Heart right ventricle (tissue), 16 donors: ENCODE measurements at places on chromosomes 7 and 10.

DNA sequence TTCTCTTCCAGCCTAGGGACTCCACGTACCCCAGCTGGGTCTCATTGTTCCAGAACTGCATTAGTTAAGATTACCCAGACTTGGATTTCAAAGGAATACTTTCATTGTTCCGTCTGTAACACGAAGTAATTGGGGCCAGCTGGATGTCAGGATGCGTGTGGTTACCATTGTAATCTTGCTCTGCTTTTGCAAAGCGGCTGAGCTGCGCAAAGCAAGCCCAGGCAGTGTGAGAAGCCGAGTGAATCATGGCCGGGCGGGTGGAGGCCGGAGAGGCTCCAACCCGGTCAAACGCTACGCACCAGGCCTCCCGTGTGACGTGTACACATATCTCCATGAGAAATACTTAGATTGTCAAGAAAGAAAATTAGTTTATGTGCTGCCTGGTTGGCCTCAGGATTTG lies 21.0 kb downstream of the LRRC17 start:
- peak overlapping the region; percentile 69 for H3K27ac ChIP-seq
- H3K36me3 ChIP-seq: no peaks in the 10 kb centered on the region
- DNase-seq: peak; percentile 70
- H3K4me1 ChIP-seq: peaks cover 5% of the 10 kb centered on the region

- no peaks in the 10 kb centered on the region for H3K36me3 ChIP-seq
- peaks cover 15% of the 10 kb centered on the region for H3K4me1 ChIP-seq
- DNase-seq: no peak
- H3K4me3 ChIP-seq: no peak overlapping the region
Measured at GRCh38 chr7:77450054-77450453, 33.9 kb upstream of the GSAP start.

- no peaks in the 10 kb centered on the region for H3K4me1 ChIP-seq
- no peaks in the 10 kb centered on the region for H3K36me3 ChIP-seq
- no peaks in the 10 kb centered on the region for H3K27me3 ChIP-seq
- no peak overlapping the region for H3K27ac ChIP-seq
- H3K4me3 ChIP-seq: no peak overlapping the region
Measured at GRCh38 chr10:29959586-29959985, 99.8 kb downstream of the JCAD start.

DNA sequence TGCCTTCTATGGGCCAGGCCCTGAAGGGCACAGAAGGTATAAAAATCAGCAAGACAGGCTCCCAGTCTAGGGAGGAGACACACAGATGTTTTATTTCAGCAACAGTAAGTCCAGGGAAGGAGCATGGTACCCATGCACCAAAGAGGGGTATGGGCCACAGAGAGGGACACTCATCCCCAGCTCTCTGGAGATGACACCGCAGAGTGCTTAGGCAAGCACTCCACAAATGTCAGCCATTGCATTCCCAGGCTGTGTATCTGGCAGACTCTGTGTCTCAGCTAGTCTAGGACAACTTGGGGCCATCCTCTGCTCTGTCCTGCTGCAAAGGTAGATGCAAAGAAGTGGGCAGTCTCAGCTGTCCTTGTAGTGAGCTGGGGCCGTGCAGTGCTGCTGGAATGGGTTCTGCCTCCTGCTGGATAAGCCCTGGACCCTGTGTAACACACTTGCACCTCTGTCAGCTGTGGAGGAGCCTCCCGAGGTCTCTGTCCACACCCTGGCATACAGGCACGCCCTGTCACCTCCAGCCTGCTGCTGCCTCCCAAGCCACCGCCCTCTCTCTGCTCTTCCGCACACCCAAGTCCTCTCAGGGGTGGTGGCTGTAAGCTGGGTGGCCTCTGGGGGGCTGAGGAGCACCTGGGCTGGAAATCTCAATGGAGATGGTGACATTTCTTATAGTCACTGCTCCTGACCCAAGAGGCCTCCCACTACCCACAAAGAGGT lies 57.6 kb downstream of the VOPP1 start:
- no peak for DNase-seq
- no peak overlapping the region for H3K27ac ChIP-seq
- no peaks in the 10 kb centered on the region for H3K27me3 ChIP-seq
- H3K36me3 ChIP-seq: no peaks in the 10 kb centered on the region
- H3K4me3 ChIP-seq: no peak overlapping the region

- no peaks in the 10 kb centered on the region for H3K4me1 ChIP-seq
- no peaks in the 10 kb centered on the region for H3K27me3 ChIP-seq
- H3K36me3 ChIP-seq: no peaks in the 10 kb centered on the region
- H3K27ac ChIP-seq: no peak overlapping the region
- H3K4me3 ChIP-seq: no peak overlapping the region
- DNase-seq: peak; percentile 52
Measured at GRCh38 chr7:112495810-112496462, 15.1 kb downstream of the LSMEM1 start.

GRCh38 chr7:43700646-43701499 lies 28.4 kb downstream of the COA1 start:
- DNase-seq: no peak
- no peaks in the 10 kb centered on the region for H3K4me1 ChIP-seq
- H3K4me3 ChIP-seq: no peak overlapping the region
- H3K27me3 ChIP-seq: no peaks in the 10 kb centered on the region
- H3K36me3 ChIP-seq: no peaks in the 10 kb centered on the region
- H3K27ac ChIP-seq: no peak overlapping the region

DNA sequence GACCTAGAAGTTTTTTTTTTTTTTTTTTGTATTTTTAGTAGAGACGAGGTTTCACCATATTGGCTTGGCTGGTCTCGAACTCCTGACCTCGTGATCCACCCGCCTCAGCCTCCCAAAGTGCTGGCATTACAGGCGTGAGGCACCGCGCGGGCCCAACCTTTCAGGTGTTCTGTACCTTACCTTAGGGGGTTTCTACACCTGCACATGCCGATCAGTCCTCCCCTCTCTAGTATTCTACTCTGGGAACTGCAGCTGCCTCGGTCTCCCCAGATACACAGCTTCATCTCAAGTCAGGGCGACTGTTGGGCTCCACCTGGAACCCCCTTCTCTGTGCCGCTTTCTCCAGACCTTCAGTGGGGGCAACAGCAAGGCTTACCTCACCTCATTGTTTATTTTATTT lies 79.9 kb downstream of the TACC2 start:
- no peaks in the 10 kb centered on the region for H3K36me3 ChIP-seq
- no peak for DNase-seq
- no peaks in the 10 kb centered on the region for H3K4me1 ChIP-seq
- H3K27me3 ChIP-seq: no peaks in the 10 kb centered on the region

GRCh38 chr10:121926671-121927317 lies 1.0 kb downstream of the ATE1 start:
- peak overlapping the region; percentile 98 for H3K4me3 ChIP-seq
- H3K27ac ChIP-seq: peak overlapping the region; percentile 99
- H3K4me1 ChIP-seq: peaks cover 52% of the 10 kb centered on the region
- DNase-seq: no peak
- peaks cover 20% of the 10 kb centered on the region for H3K36me3 ChIP-seq

DNA sequence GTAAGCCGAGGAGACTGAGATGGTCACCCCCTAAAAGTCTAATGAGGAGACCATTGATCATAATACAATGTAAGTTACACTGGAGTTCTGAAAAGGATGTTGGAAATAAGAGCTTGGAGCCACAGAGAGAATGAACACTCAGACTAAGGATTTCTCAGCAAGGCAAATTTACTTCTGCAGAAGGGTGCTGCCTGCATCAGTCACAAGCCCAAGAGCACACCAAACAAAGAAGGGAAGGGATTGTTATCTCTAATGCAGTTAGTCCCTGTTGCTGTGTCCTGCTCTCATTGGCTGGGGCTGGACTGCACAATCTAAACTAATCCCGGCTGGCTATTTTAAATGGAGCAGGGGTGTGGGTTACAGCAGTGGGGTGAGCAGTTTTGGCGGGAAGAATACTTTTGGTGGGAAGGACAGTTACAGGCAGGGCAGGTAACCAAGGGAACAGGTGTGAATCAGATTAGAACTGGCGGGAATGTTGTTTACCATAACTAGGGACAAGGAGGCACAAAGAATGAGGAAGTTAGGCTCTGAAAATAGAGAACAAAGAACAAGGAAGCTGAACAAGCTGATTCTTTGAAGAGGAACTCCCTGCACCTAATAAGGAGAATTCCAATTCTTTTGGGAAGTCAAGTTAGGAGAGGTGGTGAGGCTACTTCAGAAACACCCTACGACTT lies 30.3 kb upstream of the TRIM24 start:
- H3K27ac ChIP-seq: no peak overlapping the region
- no peaks in the 10 kb centered on the region for H3K4me1 ChIP-seq
- H3K36me3 ChIP-seq: no peaks in the 10 kb centered on the region
- no peak overlapping the region for H3K4me3 ChIP-seq
- H3K27me3 ChIP-seq: no peaks in the 10 kb centered on the region

GRCh38 chr10:51052163-51052562 lies 22.1 kb upstream of the PRKG1 start:
- H3K27me3 ChIP-seq: no peaks in the 10 kb centered on the region
- no peak overlapping the region for H3K4me3 ChIP-seq
- DNase-seq: no peak
- no peaks in the 10 kb centered on the region for H3K4me1 ChIP-seq

GRCh38 chr10:66747451-66747850 lies 178.4 kb upstream of the LRRTM3 start:
- H3K4me1 ChIP-seq: no peaks in the 10 kb centered on the region
- H3K4me3 ChIP-seq: no peak overlapping the region
- no peaks in the 10 kb centered on the region for H3K36me3 ChIP-seq
- H3K27me3 ChIP-seq: no peaks in the 10 kb centered on the region
- no peak overlapping the region for H3K27ac ChIP-seq

DNA sequence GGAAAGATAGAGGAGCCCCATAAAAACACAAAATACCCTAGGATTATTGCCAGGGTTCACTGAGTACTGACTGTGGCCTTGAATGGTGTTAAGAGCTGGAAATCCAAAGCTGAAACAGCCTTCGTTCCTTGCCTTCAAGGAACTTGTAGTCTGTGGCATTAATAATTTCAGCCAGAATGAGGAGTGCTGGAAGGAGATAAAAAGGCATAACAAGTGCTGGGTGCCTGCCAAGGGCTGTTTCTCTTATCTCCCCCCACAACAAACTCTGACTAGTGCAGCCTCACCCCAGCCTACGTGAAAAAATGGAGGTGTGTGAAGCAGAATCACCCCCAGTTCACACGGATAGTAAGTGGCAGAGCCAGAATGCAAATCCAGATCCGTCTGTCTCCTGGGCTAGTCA lies 199.1 kb upstream of the LYZL2 start:
- no peaks in the 10 kb centered on the region for H3K27me3 ChIP-seq
- H3K4me3 ChIP-seq: no peak overlapping the region
- DNase-seq: no peak
- peaks cover 7% of the 10 kb centered on the region for H3K4me1 ChIP-seq
- H3K36me3 ChIP-seq: no peaks in the 10 kb centered on the region

DNA sequence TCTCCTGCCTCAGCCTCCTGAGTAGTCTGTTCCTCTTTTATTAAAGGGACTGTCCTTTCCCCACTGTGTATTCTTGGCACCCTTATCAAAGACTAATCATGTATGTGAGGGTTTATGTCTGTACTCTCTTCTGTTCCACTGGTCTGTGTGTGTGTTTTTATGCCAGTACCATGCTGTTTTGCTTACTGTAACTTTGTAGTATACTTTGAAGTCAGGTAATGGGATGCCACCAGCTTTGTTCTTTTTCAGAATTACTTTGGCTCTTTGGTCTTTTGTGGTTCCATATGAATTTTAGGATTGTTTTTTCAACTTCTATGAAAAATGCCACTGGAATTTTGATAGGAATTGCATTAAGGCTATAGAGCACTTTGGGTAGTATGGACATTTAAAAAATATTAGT lies 14.1 kb upstream of the AMZ1 start:
- H3K4me3 ChIP-seq: no peak overlapping the region
- H3K27ac ChIP-seq: no peak overlapping the region
- H3K36me3 ChIP-seq: no peaks in the 10 kb centered on the region
- H3K4me1 ChIP-seq: peaks cover 5% of the 10 kb centered on the region
- DNase-seq: no peak

DNA sequence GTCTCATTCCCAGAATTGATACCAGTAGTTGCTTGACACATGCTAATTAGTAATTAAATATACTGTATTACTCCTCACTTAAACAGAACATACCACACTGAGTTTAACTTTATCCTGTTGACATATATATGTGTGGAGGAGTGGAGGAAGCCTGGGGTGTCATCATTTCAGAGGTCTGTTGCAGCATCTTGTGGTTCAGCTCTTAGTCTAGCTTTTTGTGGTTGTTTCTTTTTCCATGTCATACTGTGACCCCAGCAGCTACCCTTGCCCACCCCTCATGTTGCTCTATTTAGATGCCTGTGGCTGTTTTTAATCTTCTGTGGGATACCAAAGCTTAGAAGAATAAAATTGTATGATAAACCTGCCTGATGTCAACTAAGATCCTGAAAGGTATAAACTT lies 875.4 kb downstream of the LRMDA start:
- no peak overlapping the region for H3K27ac ChIP-seq
- peaks cover 54% of the 10 kb centered on the region for H3K4me1 ChIP-seq
- no peaks in the 10 kb centered on the region for H3K36me3 ChIP-seq
- no peaks in the 10 kb centered on the region for H3K27me3 ChIP-seq

DNA sequence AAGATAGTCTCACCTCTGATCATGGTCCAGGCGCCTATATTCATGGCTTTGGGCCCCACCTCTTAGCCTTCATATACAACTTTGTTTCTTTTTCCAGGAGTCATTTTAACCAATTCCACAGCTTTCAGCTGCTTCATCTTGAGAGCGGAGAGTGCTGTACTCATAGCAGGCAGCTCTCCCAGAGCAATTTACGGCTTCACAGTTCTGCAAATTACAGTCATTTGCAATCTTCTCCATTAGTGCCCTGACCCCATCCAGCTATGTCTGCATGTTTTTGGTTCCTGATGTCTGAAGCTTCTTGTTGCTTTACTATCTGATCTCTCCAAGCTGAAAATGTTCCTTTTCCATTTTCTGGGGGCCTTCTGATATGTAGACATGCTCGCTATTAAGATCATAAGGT lies 18.0 kb upstream of the MEST start:
- no peaks in the 10 kb centered on the region for H3K4me1 ChIP-seq
- no peaks in the 10 kb centered on the region for H3K36me3 ChIP-seq
- H3K27me3 ChIP-seq: no peaks in the 10 kb centered on the region
- H3K4me3 ChIP-seq: no peak overlapping the region
- DNase-seq: no peak

- no peak overlapping the region for H3K27ac ChIP-seq
- no peak overlapping the region for H3K4me3 ChIP-seq
- H3K36me3 ChIP-seq: no peaks in the 10 kb centered on the region
- H3K27me3 ChIP-seq: no peaks in the 10 kb centered on the region
Measured at GRCh38 chr7:47738563-47739166, 156.8 kb upstream of the TNS3 start.

DNA sequence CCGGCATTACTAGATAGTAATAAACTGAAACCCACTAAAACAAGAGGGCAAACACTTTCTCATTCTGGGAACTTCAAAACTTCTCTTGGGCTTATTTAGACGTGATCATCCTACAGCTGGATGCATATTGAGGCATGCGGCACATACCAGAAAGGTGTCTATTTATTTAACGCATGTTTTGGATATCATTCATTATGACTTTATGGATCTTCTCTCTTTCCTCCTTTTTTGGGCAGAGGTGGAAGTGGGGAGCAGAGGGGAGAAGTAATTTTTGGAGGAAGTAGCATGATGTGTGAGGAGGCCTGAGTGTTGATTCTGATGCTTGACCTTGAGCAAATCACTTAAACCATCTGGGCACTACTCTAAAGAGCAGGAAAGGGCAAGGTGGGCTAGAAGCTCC lies 270.6 kb downstream of the TRIL start:
- peak overlapping the region; percentile 56 for H3K4me3 ChIP-seq
- no peak overlapping the region for H3K27ac ChIP-seq
- no peaks in the 10 kb centered on the region for H3K36me3 ChIP-seq
- H3K27me3 ChIP-seq: no peaks in the 10 kb centered on the region
- H3K4me1 ChIP-seq: peaks cover 60% of the 10 kb centered on the region
